ENCODE measurements at places on chromosomes 2 and 18.

GRCh38 chr2:3387011-3387410, 7.5 kb downstream of the TRAPPC12 start:
- DNase-seq = no peak

GRCh38 chr2:105675841-105676240, 68.9 kb upstream of the NCK2 start:
- no peak for DNase-seq

GRCh38 chr2:51290725-51291124, 258.8 kb upstream of the NRXN1 start:
- no peak for DNase-seq

DNA sequence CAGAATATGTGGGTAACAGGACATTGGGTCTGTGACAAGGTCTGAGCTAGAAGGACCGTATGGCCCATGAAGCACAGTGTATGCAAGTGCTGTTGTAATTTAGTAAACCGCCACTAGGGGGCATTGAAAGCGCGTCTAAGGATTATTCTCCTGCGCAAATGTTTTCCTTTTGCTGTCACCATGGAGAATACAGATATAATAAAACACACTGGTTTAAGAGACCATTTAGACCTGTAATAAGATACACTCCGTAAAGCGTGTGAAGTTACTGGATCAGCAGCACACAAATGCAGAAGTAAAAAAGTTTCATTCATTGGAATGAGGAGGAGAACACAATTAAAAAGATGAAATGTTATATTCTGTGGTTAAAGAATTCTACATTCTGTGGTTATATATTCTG, 272.4 kb downstream of the AGAP1 start:
- peak; percentile 84 for DNase-seq

DNA sequence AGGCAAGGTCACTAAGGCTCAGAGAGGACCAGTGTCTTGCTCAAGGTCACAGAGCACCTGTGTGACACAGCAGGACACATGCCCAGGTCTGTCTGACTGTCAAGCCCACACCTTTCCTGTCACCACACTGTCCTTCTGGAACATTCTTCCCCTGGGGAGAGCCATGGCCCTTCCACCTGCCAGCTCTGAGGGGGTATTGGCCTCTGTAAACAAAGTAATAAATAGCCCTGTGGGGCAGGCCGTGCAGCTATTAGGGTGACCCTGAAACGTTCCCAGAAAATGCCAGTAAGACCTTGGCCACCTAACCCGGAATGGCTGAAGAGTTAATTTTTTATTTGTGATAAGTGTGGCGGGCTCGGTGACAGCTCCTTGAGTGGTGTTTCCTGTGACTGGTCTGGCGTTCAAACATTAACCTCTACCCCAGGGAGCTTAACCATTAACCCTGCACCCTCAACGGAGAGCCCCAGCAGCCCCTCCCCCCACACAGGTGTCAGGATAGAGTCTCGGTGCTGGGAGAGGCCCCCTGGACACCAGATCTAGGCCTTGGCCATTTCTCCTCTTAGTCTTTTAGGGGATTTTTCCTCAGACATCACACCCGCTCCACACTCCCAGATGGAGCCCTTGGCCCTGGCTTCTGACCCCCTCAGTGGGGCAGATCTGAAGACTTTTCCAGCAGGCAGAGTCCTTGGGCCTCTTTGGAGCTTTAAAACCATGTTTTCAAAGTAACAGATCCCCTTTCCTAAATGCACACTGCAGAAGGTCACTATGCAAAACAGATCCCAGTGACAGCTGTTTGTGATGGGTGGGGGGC, 36.6 kb downstream of the SCTR start:
- DNase-seq = no peak

DNA sequence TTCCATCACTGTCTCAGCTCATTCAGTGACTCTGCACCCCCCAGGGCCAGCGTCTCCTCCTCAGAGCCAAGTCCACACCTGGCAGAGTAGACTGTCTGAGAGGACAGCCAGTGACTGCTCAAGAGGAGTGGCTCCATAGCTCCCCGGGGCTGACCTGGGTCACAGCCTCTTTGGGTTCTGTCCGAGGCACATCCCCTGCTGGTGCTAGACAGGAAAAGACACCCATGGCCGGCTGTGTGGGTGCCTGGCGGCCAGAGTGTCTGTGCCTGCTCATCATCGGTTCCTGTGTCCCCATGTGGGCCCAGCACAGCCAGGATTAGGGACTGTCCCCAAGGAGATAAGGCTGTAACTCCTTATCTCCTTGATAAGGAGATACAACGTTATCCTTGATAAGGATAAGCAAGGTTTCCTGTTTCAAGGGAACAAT, 3.5 kb upstream of the CROCC2 start:
- no peak for DNase-seq

GRCh38 chr2:157856187-157856515, 20.0 kb downstream of the ACVR1 start:
- no peak for DNase-seq

Data from right hindlimb (tissue), 1 donor.